ENCODE measurements at places on chromosomes 5 and 9. TPM values are rescaled to one million over a fixed set of nuclear protein-coding genes. Genes with fewer than 3 reads are reported as not detected.
A peak's percentile ranks its signal among the peaks of the same experiment; 100 is the strongest.

The IFNA13 gene
- total RNA-seq = not detected

The C5orf58 gene
- not detected for total RNA-seq

The PTPN3 gene
- total RNA-seq = 1.6 TPM

DNA sequence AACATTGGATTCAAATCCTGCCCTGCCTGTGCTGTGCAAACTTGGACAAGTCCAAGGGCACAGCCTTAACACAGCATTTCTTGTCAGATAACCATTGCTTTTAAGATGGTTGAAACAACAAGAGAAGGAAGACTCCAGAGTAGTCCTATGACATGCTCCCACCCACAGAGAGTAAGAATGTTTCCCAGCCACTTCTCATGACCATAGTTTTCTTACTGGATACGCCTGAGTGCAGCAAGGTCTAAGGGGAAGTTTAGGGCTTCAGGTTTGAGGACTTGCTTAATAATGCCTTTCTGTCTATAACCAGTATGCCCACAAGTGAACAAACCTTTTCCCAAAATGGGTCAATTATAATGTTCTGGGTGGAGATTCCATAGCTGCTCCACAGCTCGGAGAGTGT lies 126.4 kb downstream of the SLF1 start:
- no peak for DNase-seq

GRCh38 chr9:13395156-13395555 lies 115.7 kb upstream of the MPDZ start:
- DNase-seq = no peak

DNA sequence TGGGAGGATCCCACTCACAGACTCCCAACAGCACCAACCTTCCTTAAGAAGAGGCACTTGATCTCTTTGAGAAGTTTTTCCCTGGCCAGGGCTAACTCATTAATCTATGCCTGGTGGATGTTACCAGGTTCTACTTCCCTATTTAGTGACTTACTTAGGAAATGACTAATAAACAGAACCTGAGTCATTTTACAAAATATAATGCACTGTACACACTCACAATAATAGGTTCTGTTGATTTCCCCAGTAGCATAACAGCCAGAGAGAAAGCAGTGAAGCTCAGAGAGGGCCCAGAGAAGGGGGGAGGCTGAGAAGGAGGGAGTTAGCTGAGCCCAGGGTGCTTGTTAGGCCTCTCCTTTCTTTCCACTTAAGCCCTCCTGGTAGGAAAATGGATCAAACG lies 27.1 kb downstream of the FRMD3 start:
- DNase-seq = no peak

DNA sequence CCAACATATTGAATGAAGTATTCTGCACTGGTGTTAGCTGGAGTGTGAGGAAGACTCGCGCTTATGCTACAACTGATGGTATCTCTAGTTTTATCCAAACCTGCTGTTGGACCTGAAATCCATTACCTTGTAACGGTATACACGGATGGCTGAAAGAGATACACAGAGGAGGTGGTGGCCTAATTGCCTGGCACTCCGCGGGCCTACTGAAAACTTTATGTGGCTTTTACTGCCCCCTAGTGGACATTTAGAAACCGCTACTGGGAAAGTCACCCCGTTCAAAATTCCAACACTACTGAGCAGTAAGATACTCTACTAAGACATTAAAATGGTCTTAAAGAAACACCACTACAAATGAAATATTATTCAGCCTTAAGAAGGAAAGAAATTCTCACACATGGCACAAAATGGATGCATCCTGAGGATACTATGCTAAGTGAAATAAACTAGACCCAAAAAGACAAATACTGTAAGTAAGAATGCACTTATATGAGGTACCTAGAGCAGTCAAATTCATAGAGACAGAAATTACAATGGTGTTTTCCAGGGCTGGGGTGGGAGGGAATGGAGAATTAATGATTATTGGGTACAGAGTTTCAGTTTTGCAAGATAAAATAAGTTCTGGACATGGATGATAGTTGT lies 100.4 kb downstream of the TTLL11 start:
- peak; percentile 39 for DNase-seq

- DNase-seq = no peak
These were observed 684 bp downstream of the TOR1B start for GRCh38 chr9:129803676-129804060.

- no peak for DNase-seq
These were observed 62.4 kb downstream of the DMRT1 start for GRCh38 chr9:903886-904285.

- no peak for DNase-seq
These were observed 198.1 kb downstream of the GADD45G start for GRCh38 chr9:89802781-89803355.

All from glutamatergic neuron (in vitro differentiated cells).